HT-29 (cell line): ENCODE measurements at places on chromosomes 5 and 9.

- DNase-seq = no peak
Observed at GRCh38 chr9:97980918-97981845, 2.0 kb upstream of the ANP32B start.

DNA sequence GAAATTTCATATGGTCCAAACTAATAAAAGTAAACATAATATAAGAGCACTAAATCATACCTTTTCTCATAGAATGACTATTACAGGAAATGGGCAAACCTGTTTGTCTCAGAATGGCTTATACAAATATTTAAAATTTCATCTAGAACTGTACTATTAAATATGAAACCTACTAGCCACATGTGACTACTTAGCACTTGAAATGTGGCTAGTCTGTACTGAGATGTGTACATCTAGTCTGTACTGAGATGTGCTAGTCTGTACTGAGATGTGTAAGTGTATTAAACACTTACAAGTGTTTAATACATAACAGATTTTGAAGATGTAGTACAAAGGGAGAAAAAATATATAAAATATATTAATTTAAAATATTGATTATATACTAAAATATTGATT lies 22.4 kb downstream of the ABITRAM start:
- DNase-seq = no peak

GRCh38 chr9:89865981-89866380 lies 261.2 kb downstream of the GADD45G start:
- DNase-seq = no peak

- DNase-seq = no peak
Observed at GRCh38 chr9:114061830-114062474, 16.1 kb downstream of the AMBP start.

- peak; percentile 63 for DNase-seq
Observed at GRCh38 chr9:126860077-126860756, at the start of gene ZBTB34. Gene ZBTB34, plus strand, starts transcription at chr9:126860639. Its CDS starts 18,761 bp downstream, at chr9:126879400.

DNA sequence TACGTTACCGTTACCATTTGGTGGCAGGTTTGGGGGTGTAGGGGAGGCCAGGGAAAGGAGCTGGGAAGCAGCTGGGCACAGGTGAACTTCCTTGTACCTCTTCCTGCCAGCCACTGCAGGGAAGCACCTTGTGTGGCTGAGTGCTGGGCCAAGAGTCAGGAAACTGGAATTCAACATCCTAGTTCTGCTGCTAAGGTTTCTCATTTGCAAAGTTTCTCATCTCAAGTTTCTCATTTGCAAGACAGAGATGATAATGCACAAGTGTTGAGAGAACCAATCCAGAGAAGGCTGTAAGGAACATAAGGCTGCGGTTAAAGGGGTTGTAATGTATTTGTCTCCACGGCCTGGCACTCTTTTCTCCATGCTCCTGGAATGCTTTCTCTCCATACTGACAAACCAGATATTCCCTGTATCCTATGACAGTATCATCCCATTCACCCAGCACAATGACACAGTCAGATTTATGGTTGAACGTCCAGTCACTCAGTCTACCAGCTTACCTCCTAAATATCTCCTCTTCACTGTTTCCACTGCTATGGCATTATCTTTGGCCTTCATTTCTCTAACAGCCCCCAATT lies 33.6 kb upstream of the LARP1 start:
- no peak for DNase-seq

- DNase-seq = no peak
Observed at GRCh38 chr5:57332361-57332760, 150.2 kb downstream of the ACTBL2 start.

DNA sequence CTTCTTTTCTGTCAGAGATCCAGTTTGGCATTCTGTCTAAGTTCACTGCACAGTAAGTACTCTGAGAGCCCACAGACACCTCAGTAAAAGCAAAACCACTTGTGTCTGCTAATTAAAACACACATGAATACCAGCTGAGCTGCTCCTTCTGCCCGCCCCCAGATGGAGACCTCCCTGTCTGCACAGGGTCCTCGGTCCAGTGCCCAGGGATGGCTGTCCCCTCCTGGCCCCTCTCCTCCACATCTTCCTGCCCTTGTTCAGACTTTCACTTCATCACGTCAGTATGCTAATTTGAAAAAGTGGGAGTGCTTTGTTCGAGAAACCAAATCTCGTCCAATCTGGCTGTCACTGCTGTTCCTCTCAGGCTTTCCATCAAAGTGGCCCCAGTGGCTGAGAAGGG lies 43.5 kb downstream of the LIX1 start:
- no peak for DNase-seq

GRCh38 chr5:141870871-141871270 lies 7.3 kb downstream of the PCDH1 start:
- DNase-seq = peak; percentile 61

DNA sequence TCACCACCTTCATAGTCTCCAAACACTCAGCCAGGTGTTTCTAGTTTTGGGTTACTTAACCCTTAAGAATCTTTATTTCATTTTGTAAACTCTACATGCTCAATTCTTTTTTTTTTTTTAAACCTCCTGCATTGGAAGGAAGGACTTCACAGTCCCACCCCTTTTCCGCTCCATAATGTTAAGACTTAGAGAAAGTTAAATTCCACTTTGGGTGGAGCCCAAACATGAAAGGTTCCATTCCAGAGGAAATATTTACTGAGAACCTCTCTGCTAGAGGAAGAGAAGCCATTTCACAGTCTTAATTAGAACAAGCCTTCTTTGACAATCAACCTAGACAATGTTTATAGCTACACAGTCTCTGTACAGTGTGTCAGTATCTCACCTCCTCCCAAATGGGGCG lies 312.3 kb downstream of the MLLT3 start:
- peak; percentile 16 for DNase-seq

DNA sequence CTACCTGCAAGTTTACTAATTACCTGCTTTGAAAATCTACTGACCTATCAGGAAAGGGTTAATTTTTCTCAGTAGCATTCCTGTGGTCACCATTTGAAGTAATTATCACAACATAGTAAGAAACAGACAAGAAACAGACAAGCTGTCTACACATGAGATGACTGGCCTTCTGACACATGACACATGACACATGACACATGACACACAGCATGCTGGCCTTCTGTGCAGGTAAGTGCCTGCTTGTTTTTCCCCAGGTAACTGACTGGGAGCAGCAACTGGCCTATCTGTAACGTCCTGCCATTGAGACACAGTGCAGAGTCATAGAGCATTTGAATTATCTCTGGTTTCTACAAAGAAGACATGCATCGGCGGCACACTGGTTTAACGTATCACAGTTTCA lies 222.4 kb downstream of the CTNND2 start:
- no peak for DNase-seq

GRCh38 chr5:43582082-43583005 lies 20.6 kb upstream of the NNT start:
- no peak for DNase-seq

- DNase-seq = no peak
Observed at GRCh38 chr5:11792621-11793020, 111.6 kb downstream of the CTNND2 start.

GRCh38 chr9:97038611-97039513 lies at the start of gene CTSV:
Gene CTSV, minus strand, starts transcription at chr9:97039142. Its CDS starts 1,099 bp downstream, at chr9:97038043.
- peak; percentile 92 for DNase-seq

GRCh38 chr9:29004988-29005387 lies 1431.7 kb upstream of the C9orf72 start:
- DNase-seq = no peak

GRCh38 chr9:127546125-127546832 lies 65.8 kb upstream of the STXBP1 start:
- DNase-seq = no peak

- DNase-seq = no peak
Observed at GRCh38 chr5:159412284-159413046, 82.2 kb upstream of the IL12B start.

- no peak for DNase-seq
Observed at GRCh38 chr9:2962471-2963172, 118.7 kb upstream of the PUM3 start.

- DNase-seq = no peak
Observed at GRCh38 chr5:33371660-33372059, 69.1 kb upstream of the TARS1 start.

DNA sequence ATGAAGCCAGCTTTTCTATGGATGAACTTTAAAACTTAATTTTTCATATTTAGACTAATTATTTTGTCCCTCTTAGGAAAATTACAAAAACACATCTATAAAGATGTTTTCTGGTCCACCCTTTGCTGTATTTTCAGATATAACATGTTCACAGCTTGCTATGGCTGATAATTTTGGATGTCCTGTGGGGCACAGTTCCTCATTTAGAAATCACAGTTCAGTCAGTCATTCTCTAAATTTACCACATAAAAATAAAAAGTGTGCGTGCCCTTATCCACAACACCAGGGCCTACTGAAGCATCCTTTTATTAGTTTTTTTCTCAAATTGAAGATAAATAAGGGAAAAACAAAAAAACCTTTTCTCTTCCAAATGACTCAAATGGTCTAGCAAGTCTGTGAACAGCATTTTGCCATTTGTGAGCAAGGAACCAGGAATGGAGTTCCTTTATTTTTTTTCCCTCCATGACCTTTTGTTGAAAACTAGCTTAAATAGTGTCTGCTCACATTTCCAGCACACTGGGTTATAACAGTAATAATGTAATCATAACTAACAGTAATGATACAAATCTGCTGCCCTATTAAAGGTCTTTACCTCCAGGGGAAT lies 87.1 kb downstream of the CEMIP2 start:
- no peak for DNase-seq

GRCh38 chr5:62082370-62082801 lies 223.6 kb upstream of the KIF2A start:
- DNase-seq = peak; percentile 2

DNA sequence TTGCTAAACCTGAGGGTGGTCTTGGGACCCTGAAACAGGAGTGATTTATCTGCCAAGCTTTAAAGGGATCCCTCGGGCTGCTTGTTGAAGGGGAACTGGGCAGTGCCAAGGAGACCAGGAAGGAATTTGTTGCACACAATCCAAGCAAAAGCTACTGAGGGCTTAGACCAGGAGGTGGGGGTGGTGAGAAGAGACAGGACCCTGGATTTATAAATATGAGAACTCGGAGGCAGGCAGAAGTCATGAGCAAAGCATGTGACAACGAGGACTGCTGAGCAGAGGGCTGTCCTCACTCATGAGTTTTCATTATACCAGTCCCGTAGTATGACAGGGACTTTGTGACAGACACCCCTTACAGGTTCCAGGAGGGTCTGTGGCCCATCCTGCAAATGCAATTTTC lies 237.3 kb downstream of the DRD1 start:
- DNase-seq = no peak

- DNase-seq = no peak
Observed at GRCh38 chr9:135711391-135711790, 9.4 kb downstream of the KCNT1 start.

GRCh38 chr9:70998962-70999361 lies 122.5 kb downstream of the TRPM3 start:
- no peak for DNase-seq

- DNase-seq = peak; percentile 73
Observed at GRCh38 chr5:92945605-92946097, 635.4 kb downstream of the NR2F1-AS1 start.

DNA sequence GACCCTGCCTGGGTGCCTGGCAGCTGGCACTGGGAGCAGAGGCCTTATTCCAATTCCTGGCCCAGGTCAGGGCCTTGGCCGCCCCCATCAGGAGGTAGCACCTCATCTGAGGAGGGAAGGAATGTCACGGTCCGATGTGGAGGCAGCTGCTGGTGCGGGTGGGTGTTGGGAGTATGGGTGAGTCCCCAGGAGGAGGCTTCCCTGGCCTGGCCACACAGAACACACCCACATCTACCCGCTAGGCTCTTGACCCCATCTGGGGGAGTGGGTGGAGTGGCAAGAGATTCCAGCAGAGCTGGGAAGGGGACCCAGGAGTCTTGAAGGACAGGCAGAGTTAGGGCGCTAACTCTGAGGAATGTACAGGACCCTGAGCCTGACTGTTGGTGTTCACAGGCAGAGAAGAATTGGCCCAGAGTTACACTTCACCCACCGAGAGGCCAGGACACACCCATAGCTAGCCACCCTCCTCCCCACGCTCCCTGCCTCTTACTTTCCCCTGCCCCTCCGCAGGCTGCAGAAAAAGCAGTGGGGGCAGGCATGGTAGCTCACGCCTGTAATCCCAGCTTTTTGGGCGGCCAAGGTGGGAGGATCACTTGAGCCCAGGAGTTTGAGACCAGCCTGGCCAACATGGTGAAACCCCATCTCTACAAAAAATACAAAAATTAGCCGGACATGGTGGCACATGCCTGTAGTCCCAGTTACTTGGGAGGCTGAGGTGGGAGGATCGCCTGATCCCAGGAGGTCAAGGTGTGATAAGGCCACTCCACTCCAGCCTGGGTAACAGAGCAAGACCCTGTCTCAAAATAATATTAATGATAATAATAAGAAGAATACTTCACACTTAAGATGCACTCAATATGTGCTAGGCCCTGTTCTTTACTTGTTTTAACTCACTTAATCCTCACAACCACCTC lies 6.0 kb downstream of the OLFML2A start:
- no peak for DNase-seq

DNA sequence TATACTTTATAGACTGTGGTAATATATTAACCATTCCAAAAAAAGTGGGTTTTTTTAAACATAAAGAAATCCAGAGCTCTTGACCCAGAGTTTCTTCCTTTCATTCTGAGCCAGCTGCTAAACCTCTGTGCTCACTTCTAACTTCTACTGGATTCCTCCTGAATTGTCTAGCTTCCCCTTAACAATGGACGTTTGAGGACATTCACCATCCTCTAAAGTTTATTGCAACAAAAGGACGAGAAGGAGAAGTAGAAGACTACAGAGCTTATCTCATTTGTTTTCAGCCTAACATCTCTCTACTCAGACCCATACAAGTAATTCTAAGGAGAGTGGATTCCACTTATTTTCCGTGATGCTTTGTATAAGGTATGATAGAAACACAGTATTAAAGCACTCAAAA lies 284.2 kb downstream of the MAST4 start:
- no peak for DNase-seq

DNA sequence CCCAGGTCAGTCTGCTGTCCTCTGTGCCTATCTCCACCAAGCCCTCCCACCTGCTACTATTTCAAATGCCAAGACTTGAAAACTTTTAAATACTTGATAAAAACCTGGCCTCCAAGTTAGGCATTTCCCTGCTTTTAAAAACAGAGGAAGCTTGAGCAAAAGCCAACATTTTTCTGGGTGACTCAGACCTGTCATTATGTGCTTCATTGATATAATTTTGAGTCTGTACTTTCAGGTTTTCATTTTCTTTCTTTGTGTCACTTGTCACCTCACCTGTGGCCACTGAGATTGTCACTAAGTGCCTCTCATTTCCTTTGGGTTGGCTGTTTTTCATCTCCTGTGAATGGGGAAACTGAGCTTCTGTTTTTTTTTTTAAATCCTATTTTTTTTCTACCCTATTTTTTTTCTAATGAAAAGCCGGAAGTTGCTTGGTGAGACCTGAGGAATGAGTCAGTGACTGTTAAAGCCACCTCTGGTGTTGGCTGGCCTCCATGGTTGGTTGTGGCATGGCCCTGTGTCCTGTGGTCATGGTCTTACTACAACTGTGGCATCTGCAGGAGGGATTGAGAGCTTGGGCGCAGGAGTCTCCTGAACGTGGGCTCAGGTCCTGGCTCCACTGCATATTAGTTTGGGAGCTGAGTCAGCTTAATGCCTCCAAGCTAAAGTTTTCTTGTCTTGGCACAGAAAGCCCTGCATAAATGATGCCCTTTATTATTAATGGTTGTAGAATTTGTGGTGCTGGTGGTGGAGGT lies 56.7 kb downstream of the ARHGAP26 start:
- DNase-seq = peak; percentile 72

GRCh38 chr5:156798201-156798600 lies 51.9 kb upstream of the PPP1R2B start:
- DNase-seq = no peak
